ENCODE measurements at places on chromosomes 11 and 22.

DNA sequence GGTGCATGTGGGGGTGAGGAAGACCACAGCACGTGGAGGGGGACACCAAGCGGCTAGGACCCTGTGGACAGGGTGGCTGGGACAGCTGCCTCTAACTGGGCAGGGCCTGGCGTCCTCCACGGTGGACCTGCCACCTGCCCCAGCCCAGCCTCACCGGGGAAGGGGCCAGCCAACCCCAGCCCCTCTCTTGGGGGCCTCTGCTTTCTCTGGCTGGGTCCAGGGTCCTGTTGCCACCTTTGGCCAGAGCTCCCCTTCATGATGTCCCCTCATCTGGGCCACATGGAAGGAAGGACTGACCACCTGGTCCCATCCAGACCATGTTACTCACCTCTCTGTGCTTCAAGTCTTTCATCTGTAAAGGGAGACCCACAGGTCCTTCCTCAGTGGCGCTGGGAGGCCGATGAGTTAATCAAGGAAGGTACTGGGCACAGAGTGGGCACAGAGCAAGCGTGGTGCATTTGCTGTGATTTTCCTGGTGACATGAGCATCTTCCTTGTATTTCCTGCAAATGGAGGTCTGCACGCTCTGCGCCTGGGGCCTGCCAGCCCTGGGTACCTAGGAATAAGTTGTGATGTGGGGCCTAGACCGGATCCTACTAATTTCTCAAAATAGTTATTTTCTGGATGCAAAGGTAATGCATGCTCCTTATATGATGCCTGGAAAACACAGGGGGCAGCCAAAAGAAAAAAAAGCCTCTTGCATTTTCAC, 538.4 kb downstream of the TBC1D22A start:
- DNase-seq: no peak

GRCh38 chr11:78221396-78222315, 32.9 kb downstream of the USP35 start:
- no peak for DNase-seq

- no peak for DNase-seq
Observed at GRCh38 chr11:76704171-76704948, 33.8 kb upstream of the LRRC32 start.

DNA sequence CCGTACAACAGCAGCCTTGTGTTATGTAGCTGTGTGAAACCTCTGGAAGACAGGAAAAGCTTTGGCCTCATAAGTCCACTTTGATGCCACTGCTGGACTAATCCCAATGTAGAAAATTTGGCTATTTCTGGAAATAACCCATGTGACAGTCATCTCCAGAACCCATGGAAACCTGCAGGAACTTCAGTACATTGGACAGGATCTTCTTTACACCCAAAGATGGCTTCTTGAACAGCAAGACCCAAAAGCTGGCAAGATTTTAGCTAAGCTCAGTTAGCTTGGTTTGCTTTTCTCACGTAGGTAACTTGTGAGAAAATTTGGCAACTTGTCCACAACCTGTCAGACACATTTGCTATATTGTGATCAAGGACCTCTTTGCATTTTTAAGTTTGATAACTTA, 74.8 kb upstream of the RCN1 start:
- no peak for DNase-seq

- DNase-seq: peak; percentile 28
Observed at GRCh38 chr11:692824-693414, 2.1 kb downstream of the DEAF1 start.

GRCh38 chr11:58188770-58189169, at the start of gene OR9Q2:
OR9Q2 (plus strand) TSS chr11:58189070; CDS start chr11:58190491, 1,421 bp downstream.
- DNase-seq: no peak

- DNase-seq: peak; percentile 80
Observed at GRCh38 chr11:74004759-74005615, 3.9 kb downstream of the UCP3 start.

DNA sequence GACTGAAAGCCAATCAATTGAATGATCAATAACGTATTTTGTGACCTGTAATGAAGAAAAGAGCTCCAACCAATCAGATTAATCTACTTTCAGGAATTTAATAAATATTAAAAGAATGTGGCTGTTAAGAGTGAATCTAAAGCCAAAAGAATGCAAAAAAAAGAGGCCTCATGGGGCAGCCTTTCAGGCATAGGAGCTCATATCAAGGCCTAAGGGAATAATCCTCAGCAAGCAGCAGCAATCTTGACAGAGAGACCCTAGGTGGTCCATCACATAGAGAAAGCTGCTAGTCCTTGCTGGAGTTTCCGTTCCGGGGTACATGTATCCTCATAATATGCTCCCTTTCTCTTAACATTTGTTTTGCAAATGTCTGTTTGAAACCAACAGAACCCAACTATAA, 313.1 kb upstream of the PITPNB start:
- DNase-seq: no peak

- peak; percentile 80 for DNase-seq
Observed at GRCh38 chr22:19730655-19731360, 7.5 kb downstream of the GP1BB start.

DNA sequence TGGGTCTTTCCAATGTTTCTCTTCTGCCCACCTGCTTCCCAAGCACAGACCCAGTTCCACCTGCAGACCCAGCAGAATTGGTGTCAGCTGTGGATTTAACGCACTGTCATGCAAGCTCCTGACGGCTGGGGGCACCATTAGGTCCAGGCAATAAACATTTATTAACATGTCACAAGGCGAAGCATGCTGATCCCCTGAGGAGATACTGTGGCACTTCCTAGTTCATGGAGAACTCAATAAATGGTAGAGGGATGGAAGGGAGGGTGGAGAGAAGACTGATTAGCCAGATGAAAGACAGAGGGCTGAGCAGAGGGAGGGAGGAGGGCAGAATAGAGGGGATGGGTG, 68.3 kb upstream of the TSPAN18 start:
- no peak for DNase-seq

- DNase-seq: no peak
Observed at GRCh38 chr11:44243595-44244343, 66.2 kb downstream of the ALX4 start.

Data from immature natural killer cell (primary cell).